Osteoblast (primary cell): ENCODE measurements at places on chromosomes 1 and 21. TPM values are rescaled to one million over a fixed set of nuclear protein-coding genes. Genes with fewer than 3 reads are reported as not detected.

The C1QTNF12 gene
- 0.36 and 0.59 TPM in 2 replicates for total RNA-seq

The BTG3 gene
- 22.1 and 22.4 TPM in 2 replicates for total RNA-seq

The VCAM1 gene
- 382 and 511 TPM in 2 replicates for total RNA-seq

The DPT gene
- total RNA-seq = 2.4 and 4.3 TPM in 2 replicates

The LCE1C gene
- not detected in 2 replicates for total RNA-seq

The FAM78B gene
- total RNA-seq = 0.29 and 0.36 TPM in 2 replicates

The SPATA21 gene
- total RNA-seq = not detected in 2 replicates

The REG4 gene
- not detected in 2 replicates for total RNA-seq

The RGS13 gene
- total RNA-seq = not detected in 2 replicates

The TACSTD2 gene
- under 0.01 and 0.29 TPM in 2 replicates for total RNA-seq

The USF1 gene
- total RNA-seq = 45.7 and 47.4 TPM in 2 replicates

The KLHL12 gene
- 23.2 and 28.0 TPM in 2 replicates for total RNA-seq

The ADAM30 gene
- not detected in 2 replicates for total RNA-seq

The ELAVL4 gene
- total RNA-seq = not detected in 2 replicates

The BRINP3 gene
- total RNA-seq = not detected in 2 replicates

The GBP5 gene
- total RNA-seq = under 0.01 TPM in 2 replicates

The APOBEC4 gene
- total RNA-seq = under 0.01 TPM in 1 of 2 replicates, not detected in the other

The UBASH3A gene
- total RNA-seq = not detected in 2 replicates

The OR10X1 gene
- total RNA-seq = not detected in 2 replicates

The MRTO4 gene
- total RNA-seq = 17.4 and 18.5 TPM in 2 replicates

The TNFSF4 gene
- total RNA-seq = 0.59 and 1.1 TPM in 2 replicates

The HSPB7 gene
- total RNA-seq = 4.1 and 6.9 TPM in 2 replicates

The DAB1 gene
- total RNA-seq = not detected in 2 replicates

The ARTN gene
- total RNA-seq = 0.29 TPM in 1 of 2 replicates, not detected in the other

The MARK1 gene
- total RNA-seq = 0.72 and 1.5 TPM in 2 replicates

The HSD11B1 gene
- 0.88 and 1.8 TPM in 2 replicates for total RNA-seq

The GBP1 gene
- 23.9 and 32.2 TPM in 2 replicates for total RNA-seq

The TSPEAR gene
- not detected in 2 replicates for total RNA-seq

The SH3BGR gene
- 1.4 and 2.1 TPM in 2 replicates for total RNA-seq

The CCDC27 gene
- total RNA-seq = not detected in 2 replicates

The CDK11B gene
- total RNA-seq = 5.3 and 5.8 TPM in 2 replicates

The TTC34 gene
- 0.29 and 0.36 TPM in 2 replicates for total RNA-seq

The PLA2G5 gene
- total RNA-seq = 1.8 and 2.9 TPM in 2 replicates

The PCSK9 gene
- 3.5 and 6.5 TPM in 2 replicates for total RNA-seq

The SCMH1 gene
- 30.9 and 33.7 TPM in 2 replicates for total RNA-seq

The PRDM15 gene
- 7.2 and 8.8 TPM in 2 replicates for total RNA-seq

The GSTM5 gene
- total RNA-seq = 2.1 and 4.3 TPM in 2 replicates

The TTC22 gene
- not detected in 2 replicates for total RNA-seq

The ZNF648 gene
- not detected in 2 replicates for total RNA-seq

The LYPLA2 gene
- total RNA-seq = 28.3 and 36.9 TPM in 2 replicates

The SPRR1B gene
- total RNA-seq = not detected in 2 replicates

The AMY1C gene
- total RNA-seq = not detected in 2 replicates

The SERPINC1 gene
- under 0.01 TPM in 1 of 2 replicates, not detected in the other for total RNA-seq

The CYP4Z1 gene
- total RNA-seq = not detected in 2 replicates

The KRTAP11-1 gene
- not detected in 2 replicates for total RNA-seq

The ATG4C gene
- total RNA-seq = 5.8 and 9.4 TPM in 2 replicates

The WDR64 gene
- not detected in 2 replicates for total RNA-seq

The KCNE2 gene
- not detected in 2 replicates for total RNA-seq

The CDC20 gene
- total RNA-seq = 4.7 and 5.3 TPM in 2 replicates

The POGK gene
- total RNA-seq = 30.0 and 30.1 TPM in 2 replicates

The PDZK1IP1 gene
- total RNA-seq = not detected in 2 replicates

The CTNNBIP1 gene
- total RNA-seq = 17.7 and 18.5 TPM in 2 replicates

The SLC30A10 gene
- total RNA-seq = 0.36 TPM in 1 of 2 replicates, not detected in the other

The RGL1 gene
- 24.6 and 25.3 TPM in 2 replicates for total RNA-seq

The FAM167B gene
- 2.5 and 4.4 TPM in 2 replicates for total RNA-seq
